Activated CD4-positive, alpha-beta T cell treated with anti-CD3 and anti-CD28 coated beads for 1 hour (primary cell): ENCODE measurements at places on chromosomes 7 and 10.

DNA sequence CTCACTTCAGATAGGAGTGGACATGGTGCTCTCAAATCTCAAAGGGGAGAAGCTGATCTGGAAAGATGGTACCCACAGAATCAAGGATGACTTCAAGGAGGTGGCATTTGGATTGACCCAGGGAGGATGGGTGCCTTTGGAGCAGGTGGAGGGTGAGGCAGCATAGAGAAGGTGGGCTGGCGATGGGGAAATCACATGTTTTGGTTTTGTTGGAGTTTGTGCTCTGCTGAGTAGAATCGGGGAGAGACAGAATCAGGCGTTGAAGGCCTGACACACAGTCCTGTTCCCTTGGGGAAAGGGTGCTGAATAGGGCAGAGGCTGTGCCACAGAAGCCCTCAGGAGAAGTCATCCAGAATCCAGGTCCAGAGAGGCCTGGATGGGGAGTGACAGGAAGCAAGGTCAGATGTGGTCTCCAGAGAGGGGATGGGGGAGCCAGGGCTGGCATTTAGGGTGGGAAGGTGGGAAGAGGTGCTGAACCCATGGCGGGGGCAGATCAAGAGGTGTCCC, 291.1 kb downstream of the GLRX3 start:
- no peak for DNase-seq

DNA sequence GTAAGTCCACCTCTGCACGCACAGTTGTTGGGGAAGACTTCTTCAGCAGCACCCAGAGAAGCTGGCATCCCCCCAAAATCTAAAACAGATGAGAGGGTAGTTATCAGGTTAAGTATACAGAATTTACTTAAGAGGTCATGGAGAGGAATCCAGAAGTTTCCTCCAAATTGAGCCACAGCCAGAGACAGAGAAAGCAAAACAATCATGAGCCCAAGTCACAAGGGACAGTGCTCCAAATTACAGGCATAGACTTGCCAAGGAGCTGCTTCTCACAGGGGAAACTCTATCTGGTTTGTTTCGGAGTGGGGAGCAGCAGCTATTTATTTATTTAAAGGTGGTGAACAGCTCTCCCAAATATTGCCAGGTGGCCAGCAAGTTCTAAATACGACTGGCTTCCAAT, 308.4 kb downstream of the SKIDA1 start:
- no peak for DNase-seq

- no peak for DNase-seq
Observed at GRCh38 chr7:109950821-109951564, 1139.9 kb upstream of the LRRN3 start.

DNA sequence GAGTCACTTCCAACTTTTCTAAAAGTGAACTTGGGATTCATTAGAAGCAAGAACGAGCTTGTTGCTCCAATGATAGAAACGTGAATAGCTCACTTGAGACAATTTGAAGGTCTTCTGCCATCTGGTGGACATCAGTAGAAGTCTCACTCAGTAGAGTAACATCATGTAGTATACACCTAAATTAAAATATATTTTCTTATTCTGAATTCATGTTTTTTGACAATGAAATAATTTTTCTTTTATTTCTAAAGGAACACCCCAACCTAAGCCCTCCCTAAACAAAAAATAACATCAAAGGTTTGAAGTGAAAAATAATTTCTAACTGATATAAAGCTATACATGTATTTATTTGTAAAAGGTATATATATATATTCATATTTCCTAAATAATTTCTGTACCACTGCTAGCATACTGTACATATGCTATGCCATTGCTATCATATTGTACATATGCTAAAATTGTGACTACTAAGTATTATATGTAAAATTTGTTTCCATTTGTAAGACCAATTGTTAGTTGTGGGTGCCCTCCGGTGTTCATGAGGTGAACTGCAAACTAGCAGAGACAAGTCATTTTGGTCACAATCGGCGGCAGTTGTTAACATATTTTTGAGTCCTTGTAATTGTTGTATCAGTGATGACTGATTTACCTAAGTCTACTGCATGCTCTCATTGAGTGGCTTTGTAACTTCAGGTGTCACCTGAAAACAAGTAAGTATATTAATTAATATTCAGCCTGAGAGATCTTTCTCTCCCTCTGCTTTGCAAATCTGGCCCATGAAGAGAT, 121.9 kb downstream of the PTPRZ1 start:
- DNase-seq = no peak

DNA sequence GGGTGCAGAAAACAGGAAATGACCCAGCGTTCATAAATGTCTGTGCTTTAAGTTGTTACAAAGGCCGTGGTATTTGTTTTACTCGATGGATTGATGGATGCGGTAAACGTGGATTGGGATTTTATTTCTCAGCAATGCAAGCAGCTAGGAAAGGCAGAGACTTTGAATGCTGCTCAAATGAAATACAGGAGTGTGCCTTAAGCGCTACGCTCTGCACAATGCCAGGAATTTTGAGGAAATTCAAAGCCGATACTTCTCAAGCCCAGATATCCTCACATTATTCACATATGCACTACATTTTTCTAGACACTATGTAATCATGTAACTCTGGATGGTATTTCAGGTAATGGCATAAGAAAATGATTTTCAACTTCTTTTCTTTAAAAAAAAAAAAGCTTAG, 514.3 kb upstream of the ADARB2 start:
- DNase-seq = no peak

- no peak for DNase-seq
Observed at GRCh38 chr10:133391761-133392518, 2.0 kb upstream of the MTG1 start.

DNA sequence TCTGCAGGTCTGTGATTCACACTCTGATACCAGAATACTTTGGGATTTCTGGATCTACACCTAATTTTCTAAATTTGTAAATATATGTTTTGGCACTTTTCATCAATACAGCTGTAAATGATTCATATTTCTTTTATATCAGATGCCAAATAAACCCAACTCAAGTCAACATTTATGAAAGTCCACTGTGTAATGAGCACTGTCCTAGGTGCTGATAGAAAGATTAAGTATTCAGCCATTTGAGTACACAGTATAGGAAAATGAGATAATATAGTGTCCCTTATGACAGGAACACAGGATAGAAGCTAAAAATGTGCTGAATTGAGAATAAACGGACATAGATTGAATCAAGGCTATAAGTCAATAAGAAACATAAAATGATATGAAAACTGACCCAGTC, 6.4 kb downstream of the ANXA7 start:
- DNase-seq = no peak

DNA sequence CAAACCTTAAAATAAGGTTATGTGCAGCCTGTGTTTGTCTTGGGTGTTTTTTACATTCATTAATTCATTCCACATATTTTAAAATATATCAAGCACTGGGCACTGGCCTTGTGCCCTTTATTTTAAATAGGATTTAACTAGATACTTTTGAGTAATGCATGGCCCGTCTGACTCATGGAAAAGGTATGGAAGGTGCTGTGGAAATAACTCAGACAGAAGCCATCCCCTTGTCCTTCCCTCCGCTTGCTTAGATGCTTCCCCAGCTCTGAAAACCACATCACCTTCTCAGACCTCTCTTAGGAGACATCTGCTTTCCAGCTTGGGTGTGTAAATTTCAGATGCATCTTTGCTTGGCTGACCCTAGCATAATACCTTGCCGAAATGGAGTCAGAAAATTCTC, 30.5 kb downstream of the SLC18A2 start:
- no peak for DNase-seq

GRCh38 chr7:69840248-69840647, 242.0 kb downstream of the AUTS2 start:
- no peak for DNase-seq

GRCh38 chr10:43117031-43117776, 21.0 kb upstream of the CSGALNACT2 start:
- no peak for DNase-seq

GRCh38 chr7:97016381-97017191, 8.0 kb downstream of the DLX5 start:
- no peak for DNase-seq

GRCh38 chr7:157643525-157643970, 306.7 kb downstream of the DNAJB6 start:
- no peak for DNase-seq

- DNase-seq = no peak
Observed at GRCh38 chr10:129342385-129342784, 124.7 kb upstream of the MGMT start.

DNA sequence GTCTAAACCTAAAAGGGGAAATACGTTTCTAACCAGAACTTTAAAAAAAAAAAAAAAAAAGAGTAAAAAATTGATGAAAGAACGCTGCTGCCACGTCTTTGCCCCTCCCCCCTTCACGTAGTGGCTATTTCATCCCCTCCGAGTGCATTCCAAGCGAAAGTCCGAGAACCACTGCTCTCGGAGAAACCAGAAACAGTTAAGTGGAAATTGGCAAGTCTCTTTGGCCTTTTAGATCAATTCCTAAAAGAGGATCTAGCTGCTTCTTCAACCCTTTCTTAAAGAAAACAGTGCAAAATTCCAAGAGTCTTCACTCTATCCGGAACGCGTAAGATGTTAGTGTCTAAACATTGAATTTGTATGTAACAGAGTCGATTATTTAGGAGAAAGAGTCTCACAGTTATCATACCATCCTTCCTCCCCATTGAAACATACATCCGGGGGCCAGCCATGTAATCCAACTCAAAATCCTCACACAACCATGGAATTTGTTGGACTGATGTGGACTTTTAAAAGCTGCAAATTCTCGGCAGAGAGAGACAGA, 1.1 kb downstream of the P4HA1 start:
- no peak for DNase-seq

DNA sequence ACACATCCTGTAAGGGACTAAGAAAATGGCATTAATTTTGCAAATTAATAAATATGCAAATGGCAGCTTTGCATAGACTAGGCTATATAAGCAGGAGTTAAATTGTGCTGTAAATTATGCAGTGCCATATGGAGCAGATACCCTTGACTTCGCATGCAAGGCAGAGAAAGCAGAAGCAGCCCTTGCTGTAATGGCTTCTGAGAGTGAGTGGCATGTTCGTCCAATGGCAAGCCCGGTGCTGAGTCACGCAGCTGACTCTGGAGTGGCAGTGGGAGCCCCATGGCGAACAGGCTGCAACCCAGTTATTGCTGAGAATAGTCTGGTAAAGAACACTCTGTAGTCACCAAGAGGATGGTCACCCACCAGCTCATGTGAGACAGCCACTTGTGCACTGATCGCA, 1186.5 kb downstream of the TYW1 start:
- no peak for DNase-seq

DNA sequence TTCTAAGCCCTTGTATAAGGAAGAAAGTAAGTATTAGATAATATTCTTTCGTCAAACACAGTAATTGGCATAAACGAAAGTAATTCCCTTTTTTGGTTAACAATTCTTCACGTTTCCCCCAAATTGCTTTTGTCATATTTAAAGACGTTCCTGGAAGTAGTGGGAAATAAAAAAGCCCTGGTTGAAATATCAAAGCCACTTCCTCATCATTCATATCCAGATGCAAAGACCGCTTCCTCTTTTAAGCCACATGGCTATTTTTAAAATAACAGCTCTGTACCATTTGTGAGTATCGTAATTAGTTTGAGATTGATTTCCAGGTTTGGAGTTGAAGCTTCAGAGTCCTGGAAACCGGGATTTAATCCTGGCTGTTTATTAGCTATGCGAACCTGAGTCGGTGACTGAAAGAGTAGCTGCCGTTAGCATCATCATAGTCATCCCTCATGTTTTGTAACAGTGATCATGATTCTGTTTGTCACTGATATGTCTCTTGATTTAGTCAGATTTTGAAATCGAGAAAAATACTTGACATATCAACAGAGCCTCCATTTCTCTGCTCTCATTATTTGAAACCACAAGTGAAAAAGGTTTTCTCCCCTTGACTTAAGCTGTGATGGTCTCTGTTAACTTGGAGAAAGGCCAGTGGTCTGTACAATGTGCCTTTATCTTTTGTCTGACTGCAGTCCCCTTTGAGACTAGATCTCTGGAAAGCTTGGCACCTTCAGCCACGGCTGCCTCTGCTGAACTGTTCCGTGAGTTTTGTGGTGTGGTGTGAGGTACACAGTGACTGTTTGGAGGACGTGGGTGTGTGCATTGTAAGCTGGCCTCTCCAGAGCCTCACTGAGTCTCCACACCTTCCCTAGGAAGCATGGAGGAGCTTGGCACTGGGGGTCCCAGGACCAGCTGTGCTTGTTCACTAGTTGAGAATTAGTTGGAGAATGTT, 18.1 kb downstream of the OPTN start:
- DNase-seq = no peak
